ENCODE measurements at places on chromosomes 13 and 19. TPM values are rescaled to one million over a fixed set of nuclear protein-coding genes. Genes with fewer than 3 reads are reported as not detected.

DNA sequence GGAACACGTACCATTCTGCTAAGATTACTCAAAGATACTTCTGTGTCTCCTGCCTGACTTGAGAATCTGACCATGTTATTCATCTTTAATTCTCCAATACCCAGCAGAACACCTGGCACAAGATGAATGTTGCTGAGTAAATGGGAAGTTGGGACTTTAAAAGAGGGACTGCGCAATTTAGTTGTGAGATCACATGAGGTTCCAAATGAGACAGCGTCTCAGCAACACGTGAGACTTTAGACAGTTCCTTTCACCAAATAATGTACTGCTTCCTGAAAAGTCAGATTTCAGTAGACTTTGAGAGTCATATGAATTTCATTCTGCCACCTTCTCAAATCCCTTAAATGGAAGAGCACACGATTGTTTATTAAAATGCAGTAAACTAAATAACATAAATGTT is 36.7 kb downstream of the DOCK9 start:
- no peak for DNase-seq

DNA sequence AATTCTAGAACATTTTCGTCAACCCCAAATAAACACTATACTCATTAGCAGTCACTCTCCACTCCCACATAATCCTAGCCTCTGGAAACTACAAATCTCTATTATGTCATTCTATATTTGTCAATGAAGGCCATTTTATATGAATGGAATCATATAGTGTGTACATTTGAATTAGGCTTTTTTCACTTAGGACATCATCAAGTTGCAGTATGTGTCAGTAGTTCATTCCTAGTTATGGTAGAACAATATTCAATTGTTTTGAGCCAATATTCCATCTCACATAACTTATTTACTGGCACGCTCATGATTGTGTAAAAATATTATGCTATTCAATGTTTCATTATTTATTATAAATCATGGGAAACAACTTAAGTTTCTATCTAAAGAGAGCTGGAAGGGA is 1610.4 kb upstream of the MIR17HG start:
- DNase-seq: no peak

GRCh38 chr13:91214031-91214430 is 133.5 kb upstream of the MIR17HG start:
- no peak for DNase-seq

- DNase-seq: no peak
These were observed 1.5 kb upstream of the IGSF23 start for GRCh38 chr19:44611812-44612295.

DNA sequence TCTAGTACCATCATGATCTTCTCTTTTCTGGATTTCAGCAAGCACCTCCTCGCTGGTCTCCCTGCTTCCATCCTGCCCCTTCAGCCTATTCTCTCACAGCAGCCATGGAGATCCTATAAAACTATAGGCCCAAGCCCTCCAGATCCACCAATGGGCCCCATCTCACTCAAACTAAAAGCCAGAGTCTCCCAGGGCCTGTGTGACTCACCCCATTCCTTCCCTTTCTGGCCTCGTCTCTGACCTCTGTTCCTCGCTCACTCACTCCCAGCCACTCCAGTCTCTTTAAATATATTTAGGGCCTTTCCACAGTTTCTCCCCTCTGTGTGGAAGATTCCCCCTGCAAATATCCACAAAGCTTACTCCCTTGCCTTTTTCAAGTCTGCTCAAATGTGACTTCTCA is 89.7 kb downstream of the HSPH1 start:
- DNase-seq: no peak

GRCh38 chr19:4866595-4867424 is 657 bp downstream of the PLIN3 start:
- peak; percentile 45 for DNase-seq

DNA sequence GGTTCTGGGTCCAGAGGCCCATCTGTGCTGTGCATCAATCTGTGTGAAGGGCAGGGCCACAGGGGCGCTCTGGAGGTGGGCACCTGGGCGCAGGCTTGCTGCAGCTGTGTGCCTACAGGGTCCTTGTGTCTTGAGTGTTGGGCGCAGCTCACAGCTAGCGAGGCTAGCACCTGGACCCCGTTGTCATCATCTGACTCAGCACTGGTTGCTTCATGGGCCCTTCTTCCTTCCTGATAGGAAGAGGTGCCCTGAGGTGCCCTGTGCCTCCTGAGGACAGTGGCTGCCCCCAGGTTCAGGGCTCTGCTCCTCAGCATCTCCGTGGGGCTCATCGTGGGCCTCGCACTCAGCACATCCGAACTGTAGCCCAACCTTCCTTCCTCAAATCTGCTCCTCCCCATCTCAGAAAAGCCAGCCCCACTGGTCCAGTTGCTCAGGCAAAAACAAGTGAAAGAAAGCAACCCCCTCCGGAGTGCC is 54.8 kb downstream of the GATAD2A start:
- no peak for DNase-seq

The CCDC194 gene
- total RNA-seq: not detected

DNA sequence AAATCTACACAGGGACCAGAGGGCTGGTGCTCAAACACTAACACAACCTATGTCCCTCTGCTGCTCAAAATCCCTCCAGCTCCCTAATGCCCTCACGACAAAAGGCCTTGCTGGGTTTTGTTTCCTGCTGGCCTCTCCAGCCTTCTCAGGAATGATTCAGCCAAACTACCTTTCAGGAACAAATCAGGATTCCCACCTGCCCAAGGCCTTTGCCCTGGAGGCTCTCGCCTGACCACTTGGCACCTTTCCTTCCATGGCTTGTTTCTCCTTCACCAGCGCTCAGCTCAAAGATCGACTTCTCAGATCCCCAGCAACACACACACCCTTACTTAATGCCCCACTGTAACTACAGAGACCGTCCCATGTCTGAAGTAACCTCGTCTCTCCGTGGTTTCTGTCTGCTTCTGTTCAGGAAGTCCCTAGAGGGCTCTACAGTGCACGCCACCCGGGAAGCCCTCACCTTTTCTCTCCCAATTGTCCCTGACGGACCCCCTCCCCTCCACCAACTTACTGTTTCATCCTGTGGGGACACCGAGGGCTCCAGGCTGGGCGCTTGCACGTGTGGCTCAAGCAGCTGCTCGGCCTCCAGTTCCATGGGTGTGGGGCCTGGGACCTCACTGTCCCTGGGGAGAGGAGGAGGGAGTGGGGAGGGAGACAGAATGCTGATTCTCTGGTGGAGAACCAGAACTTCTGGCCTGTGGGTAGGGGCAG is 3.2 kb upstream of the SIX5 start:
- DNase-seq: no peak

- no peak for DNase-seq
These were observed at the start of gene FCHO1 for GRCh38 chr19:17751103-17751911. Gene FCHO1, plus strand, starts transcription at chr19:17751477. Its CDS starts 3,688 bp downstream, at chr19:17755165.

DNA sequence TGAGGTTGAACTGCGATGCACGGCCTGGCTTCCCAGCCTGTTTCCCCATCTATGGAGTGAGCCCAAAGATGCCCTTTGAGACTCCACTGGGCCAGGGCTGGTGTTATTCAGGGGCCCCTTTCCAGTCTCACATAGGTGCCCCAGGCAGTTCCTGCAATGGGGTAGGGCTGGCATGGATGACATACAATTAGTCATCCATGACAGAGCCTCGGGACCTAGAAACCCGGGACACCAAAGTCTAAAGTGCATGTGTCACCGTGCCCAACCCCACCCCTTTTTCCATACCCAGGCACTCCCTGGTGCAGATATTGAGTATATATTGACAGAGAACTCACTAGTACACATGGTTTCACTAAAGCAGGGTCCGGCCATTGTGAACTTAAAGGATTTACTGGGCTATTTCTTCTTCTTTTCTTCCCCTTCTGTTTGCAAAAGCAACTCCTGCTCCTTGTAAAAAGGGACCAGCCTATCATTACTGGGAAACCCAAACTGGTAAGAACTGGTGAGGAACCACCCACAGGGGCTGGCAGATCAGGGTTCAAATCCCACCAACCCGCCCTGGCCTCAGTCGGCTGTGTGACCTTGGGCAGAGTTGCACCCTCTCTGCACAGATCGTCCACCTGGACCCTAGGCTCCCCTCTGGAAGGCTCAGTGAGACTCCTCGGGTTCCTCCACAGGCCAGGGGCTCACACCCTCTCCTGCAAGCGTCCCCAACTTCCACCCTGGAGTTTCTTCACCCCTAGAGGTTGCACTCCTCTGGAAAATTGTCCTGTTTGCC is 2.7 kb downstream of the B3GNT3 start:
- peak; percentile 82 for DNase-seq

DNA sequence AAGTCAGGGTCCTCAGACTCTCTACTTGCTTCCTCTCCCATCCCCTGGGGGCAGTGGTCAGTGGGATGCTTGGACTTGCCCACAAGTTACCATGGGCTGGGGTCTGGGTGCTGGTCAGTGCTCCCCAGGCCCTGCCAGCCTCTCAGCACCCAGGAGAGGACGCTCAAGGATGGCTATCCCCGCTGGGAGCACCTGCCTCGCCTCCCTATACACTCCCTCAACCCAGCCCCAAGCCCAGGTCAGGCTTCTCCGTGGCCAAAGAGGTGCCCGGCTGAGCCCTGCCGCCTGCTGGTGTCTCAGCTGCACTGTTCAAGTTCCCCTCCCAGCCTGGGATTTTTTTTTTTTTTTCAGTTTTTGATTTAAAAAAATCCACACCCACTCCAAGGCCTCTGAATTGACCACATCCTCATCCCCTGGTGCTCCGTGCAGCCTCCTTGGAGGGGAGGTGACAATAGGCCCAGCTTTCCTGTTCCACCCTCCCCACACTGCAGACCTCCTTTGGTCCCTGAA is 10.8 kb downstream of the F2RL3 start:
- peak; percentile 40 for DNase-seq

The FNDC3A gene
- total RNA-seq: 14.7 TPM

The IZUMO2 gene
- not detected for total RNA-seq

DNA sequence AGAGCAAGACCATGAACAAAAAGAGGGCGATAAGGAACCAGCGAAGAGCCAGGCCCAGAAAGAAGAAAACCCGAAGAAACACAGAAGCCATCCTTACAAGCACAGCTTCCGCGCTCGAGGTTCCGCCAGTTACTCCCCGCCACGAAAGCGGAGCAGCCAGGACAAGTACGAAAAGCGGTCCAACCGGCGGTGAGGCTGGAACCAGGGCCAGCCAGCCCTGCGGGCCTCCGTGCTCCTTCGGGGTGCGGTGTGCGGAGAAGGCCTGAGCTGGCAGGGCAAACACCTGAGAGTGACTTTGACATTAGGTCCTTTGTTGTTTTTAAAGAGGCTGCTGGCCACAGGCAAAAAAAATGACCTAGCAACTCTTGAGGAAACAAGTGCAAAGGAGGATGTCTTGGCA is 44.1 kb downstream of the POLR1D start:
- no peak for DNase-seq

DNA sequence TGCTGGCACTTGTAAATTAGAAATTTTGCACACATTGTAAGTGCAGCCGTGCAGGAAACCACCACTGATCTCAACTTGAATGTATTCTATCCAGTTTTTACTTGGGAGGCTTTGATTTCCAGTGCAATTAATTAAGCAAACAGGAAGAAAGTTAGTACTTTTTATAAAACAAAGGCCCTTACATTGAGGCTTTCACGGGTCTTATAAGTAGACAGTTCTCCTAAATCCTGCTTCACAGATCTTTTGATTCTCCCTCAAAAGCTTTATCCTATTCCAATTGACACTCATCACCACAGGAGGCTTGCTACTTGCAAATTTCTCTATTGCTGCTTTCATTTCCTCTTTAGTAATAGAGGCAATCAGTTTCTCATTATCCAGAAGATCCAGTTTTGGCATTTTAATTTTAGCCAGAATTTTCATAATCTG is 90.1 kb downstream of the ERCC5 start:
- DNase-seq: no peak

DNA sequence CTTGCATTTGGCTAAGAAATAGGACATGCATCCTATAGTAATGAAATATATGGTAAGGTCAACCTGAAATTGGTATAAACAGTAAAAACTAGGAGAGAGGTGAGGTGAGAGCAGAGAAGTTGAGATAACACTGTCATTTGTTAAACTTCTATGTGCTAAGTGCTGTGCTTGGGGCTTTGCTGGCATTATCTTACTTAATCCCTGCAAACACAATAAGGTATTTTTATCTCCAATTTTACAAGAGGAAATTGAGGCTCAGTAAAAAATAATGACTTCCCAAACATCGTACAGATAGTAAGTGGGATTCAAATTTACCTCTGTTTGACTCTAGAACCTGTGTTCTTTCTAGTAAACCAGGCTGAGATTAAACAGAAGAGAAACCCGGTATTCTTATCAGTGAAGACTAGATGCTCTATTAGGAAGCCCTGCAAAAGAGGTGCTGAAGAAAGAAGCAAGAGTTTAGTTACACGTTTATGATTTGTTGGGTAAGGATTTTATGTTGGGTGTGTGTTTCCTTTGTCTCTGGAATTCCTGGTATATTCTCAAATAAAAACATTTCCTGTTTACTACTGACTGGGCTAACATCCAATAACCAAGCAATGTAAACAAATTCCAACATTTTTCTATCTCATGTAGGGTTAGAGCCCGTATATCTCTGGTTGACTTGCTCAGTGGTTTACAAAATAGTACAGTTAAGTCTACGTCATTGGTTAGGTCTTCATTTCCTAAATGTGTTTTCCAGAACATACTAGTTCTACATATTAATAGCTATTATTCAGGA is 137.3 kb upstream of the FNDC3A start:
- DNase-seq: no peak

GRCh38 chr13:41326661-41327060 is 15.6 kb downstream of the NAA16 start:
- no peak for DNase-seq

The PDE4C gene
- total RNA-seq: not detected

The FAM216B gene
- total RNA-seq: not detected

DNA sequence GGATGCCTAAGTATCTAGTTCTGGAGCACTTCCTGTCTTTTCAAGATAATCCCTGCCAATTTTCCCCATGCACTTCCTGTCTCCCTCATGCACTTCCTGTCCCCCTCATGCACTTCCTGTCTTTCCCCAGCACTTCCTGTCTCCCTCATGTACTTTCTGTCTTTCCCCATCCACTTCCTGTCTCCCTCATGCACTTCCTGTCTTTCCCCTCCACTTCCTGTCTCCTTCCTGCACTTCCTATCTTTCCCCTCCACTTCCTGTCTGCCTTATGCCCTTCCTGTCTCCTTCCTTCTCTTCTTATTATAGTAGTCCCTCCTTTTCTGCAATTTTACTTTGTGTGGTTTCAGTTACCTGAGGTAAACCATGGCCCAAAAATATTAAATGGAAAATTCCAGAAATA is 3.0 kb upstream of the TNNT1 start:
- DNase-seq: no peak

Measured in Caki2 (cell line).